Stimulated activated CD4-positive, alpha-beta T cell treated with anti-CD3 and anti-CD28 coated beads, Interleukin-4, amount 100 ng/mL, for 4 hours (primary cell): ENCODE measurements at places on chromosomes 1 and 21.

GRCh38 chr1:168653567-168653966 is 75.4 kb downstream of the DPT start:
- no peak for DNase-seq

GRCh38 chr1:42109600-42109999 is 43.6 kb upstream of the GUCA2B start:
- no peak for DNase-seq

GRCh38 chr1:4044967-4045366 is 144.9 kb upstream of the C1orf174 start:
- no peak for DNase-seq

- no peak for DNase-seq
These were observed 76.4 kb downstream of the EVI5 start for GRCh38 chr1:92708368-92708950.

- DNase-seq: no peak
These were observed 67.8 kb downstream of the RNF220 start for GRCh38 chr1:44472620-44473525.

GRCh38 chr21:28627691-28628090 is 365.0 kb downstream of the LTN1 start:
- DNase-seq: no peak

DNA sequence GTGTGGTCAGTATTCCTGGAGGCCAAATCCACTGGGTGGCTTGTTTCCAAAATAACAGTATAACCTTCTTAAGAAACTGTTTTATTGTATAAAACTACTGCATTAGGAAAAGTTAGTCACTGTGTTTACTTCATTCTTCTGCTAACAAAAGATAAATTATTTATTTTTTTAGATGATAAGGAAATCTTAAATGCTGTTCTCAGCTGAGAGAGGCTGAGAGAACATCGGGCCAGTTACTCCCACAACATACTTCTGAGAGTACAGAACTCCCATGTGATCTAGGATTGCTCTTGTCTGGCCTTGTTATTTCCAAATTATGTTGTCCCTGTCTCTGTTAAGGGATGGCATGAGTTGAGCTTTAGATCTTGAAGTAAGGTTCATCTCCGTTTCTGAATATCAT is 96.7 kb upstream of the CXADR start:
- DNase-seq: no peak

DNA sequence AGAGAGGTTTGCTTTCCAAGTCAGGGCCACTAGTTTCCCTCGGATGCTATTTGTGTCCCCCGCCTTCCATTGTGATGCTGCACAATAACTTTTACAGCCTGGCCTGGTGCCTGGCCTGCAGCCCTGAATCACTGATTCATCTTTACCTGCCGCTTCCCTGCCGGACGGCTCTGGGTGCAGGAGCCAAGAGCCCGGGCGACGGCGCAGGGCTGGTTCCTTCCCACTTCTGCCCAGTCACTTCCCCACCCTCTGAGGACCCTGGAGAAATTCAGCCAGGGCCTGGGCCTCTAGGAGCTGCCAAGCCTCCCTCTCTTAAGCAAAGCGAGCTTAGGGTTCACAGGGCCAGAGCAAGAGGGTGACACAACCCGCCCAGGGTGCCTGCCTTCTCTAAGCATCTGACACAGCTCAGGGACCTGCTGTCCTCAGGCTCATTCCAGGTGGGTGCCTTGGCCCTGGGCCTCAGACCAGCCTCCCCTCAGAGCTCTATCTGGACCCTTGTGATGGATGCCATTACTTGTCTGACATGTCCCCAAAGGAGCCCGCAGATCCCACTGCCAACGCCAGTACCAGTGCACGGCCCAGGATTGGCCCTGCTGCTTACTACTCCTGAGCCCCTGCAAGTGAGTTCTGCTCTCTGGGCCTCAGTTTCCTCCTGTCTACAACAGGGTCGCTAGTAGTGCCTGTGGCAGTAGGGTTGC is 381.0 kb upstream of the VAMP3 start:
- DNase-seq: no peak

DNA sequence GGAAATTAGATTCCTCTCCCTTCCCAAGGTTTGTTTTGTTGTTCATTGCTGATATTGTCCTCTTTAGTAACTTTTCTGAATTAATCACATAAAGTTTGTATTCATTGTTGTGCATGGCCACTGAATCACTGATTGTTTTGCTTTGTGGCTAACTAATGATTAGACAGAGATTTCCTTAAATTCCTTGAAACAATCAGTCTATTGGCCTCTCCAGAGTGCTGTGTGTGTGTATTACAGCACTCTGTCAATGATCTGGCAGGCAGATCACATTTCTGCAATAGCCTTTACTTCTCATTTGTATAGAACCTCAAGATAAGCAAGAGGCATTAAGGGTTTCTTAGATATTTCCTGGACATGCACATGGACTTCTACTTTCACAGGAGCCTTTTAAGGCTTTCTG is 78.6 kb downstream of the DUSP10 start:
- DNase-seq: no peak
